ENCODE measurements at places on chromosomes 3 and 15. TPM values are rescaled to one million over a fixed set of nuclear protein-coding genes. Genes with fewer than 3 reads are reported as not detected.
A peak's percentile ranks its signal among the peaks of the same experiment; 100 is the strongest.

The GNAT1 gene
- total RNA-seq = not detected

The TMEM108 gene
- total RNA-seq = 0.41 TPM

The CELSR3 gene
- 7.7 TPM for total RNA-seq

The SAMMSON gene
- not detected for total RNA-seq

The LCMT2 gene
- 12.1 TPM for total RNA-seq

The UACA gene
- total RNA-seq = 303 TPM

DNA sequence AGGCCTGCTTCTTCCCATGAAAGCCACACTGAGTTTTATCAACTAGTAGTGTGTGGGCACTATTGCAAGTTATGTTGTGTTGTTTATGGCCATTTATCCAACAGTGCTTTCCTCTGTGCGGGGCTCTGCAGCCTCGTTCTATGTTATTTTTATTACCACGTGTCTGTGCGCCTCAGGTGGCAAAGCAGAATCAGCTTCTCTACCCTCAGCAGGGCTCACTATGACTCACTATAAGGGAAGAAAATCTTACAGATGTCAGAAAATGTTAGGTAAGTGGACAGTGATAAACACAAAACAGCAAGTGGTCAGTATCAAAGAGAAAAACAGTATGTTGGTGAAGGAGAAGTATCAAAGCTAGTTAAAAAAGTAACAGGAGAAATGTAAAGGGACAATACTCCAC, 61.4 kb downstream of the MOBP start:
- H3K27ac ChIP-seq = no peak overlapping the region
- no peak overlapping the region for H3K4me3 ChIP-seq
- no peak for DNase-seq
- H3K36me3 ChIP-seq = no peaks in the 10 kb centered on the region

- no peaks in the 10 kb centered on the region for H3K4me1 ChIP-seq
- H3K4me3 ChIP-seq = no peak overlapping the region
These were observed 84.4 kb downstream of the GPR156 start for GRCh38 chr3:120200493-120201235.

DNA sequence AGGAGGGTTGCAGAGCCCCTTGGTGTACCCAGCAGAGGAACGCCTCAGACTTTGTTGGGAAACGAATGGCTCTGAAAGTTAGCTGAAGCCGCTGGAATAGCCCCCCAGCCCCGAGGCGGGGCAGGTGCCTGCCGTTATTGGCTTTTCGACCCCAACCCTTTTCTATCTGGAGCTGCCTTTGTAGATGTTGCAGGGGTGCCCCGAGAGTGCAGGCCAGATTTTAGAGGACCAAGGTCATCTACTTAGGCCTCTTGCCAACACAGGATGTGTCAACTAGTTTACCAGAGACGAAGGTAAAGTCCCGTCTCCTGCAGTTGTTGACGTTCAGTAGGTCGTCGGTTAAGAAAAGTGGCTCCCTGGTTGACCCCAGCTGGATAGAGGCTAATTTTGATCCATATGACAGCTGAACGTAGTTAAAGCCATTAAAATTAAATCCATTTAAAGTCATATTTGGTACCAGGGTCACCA, 579 bp upstream of the UBE3A start:
- DNase-seq = no peak
- no peaks in the 10 kb centered on the region for H3K36me3 ChIP-seq
- peak overlapping the region; percentile 94 for H3K27ac ChIP-seq
- peak overlapping the region; percentile 91 for H3K4me3 ChIP-seq

DNA sequence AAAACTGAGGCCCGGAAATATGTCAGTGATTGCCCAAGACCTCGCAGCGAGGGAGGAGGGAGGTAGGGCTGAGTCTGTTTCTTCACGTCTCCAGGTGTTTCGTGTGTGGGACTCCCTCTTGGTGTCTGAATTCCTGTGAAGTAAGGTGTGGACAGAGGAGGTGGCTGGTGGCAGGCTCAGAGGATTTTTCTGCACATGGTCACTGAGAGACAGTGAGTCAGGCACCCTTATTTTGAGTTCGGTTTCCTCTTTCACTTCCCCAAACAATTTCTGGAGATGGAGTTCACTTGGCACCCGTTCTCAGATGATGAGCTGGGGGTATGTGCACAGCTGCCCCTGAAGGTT, 46.3 kb upstream of the VPS8 start:
- no peaks in the 10 kb centered on the region for H3K27me3 ChIP-seq
- no peak overlapping the region for H3K4me3 ChIP-seq
- no peak overlapping the region for H3K27ac ChIP-seq
- no peaks in the 10 kb centered on the region for H3K36me3 ChIP-seq
- DNase-seq = no peak
- H3K4me1 ChIP-seq = no peaks in the 10 kb centered on the region

DNA sequence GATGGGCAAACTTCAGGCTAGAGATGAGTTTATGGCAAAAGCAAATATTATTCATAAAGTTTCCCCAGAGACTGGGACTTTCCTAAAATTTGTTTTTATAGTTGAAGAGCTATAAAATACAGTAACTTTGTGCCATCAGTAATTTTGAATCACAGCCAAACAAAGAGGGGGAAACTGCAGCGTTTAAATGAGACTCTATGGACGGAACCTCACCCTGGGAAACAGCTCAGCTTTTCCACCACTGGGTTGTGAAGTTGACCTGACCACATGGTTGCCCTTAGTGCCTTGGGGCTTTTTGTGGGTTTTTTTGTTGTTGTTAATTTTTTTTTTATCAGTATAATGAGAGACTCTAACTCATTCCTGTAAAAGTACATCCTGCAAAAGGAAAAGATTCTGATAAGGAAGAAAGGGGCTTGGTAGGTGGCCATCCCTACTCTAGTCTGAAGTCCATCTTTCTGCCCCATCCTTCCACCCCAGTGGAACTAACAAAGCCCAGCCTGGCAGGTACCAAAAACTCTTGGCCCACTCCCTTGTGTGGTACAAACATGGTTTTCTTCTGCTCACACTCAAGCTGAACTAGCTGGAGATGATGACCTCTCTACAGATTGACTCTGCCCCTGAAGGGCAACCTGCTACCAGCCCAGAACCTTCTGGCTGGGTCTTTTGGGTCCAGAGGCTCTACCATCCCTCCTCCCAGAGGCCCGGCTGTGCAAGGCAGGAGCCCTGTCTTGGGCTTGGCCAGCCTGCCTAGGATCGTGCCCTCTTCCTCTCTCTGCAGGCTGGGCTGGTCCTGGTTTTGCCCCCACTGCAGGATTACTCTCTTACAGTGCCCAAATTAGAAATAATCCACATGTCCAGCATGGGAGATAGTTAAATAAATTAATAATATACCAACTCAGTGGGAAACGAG, 41.2 kb downstream of the RLBP1 start:
- no peak for DNase-seq
- no peak overlapping the region for H3K27ac ChIP-seq
- H3K4me1 ChIP-seq = no peaks in the 10 kb centered on the region
- H3K27me3 ChIP-seq = no peaks in the 10 kb centered on the region
- H3K4me3 ChIP-seq = no peak overlapping the region

- no peaks in the 10 kb centered on the region for H3K36me3 ChIP-seq
- DNase-seq = no peak
- no peak overlapping the region for H3K27ac ChIP-seq
- H3K4me3 ChIP-seq = no peak overlapping the region
- H3K4me1 ChIP-seq = peaks cover 16% of the 10 kb centered on the region
These were observed 151.8 kb upstream of the TSC22D2 start for GRCh38 chr3:150256318-150256717.

DNA sequence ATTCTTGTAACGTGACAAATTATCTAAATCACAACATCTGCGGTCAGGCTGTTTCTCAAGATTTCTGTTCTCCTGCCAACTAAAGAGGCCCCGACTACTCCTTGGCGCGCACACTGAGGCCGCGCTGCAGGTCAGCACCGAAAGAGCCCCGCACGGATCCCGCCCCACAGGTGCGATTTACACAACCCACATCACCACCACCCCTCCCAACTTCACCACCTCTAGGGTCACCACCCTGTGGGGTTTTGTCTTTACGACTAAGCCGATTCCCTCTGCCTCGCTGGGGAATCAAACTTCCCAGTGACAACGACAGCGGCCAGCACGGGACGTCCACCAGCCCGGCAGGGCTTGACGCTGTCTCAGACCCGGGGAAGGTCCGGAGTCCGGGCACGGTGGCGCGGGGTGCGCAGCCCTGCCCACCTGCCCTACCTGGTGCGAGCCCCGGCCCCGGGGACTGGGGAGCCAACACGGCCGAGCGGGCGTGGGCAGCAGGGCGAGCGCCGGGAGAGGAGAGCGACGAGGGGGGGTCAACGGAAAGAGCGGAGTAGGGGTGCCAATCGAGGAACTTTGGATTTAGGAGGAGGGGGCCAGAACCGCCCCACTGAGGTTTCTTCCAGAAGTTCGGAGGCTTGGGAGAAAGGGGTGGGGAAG, 764 bp downstream of the UACA start:
- H3K27ac ChIP-seq = peak overlapping the region; percentile 91
- H3K36me3 ChIP-seq = peaks cover 10% of the 10 kb centered on the region
- peaks cover 42% of the 10 kb centered on the region for H3K4me1 ChIP-seq
- DNase-seq = no peak
- no peaks in the 10 kb centered on the region for H3K27me3 ChIP-seq
- H3K4me3 ChIP-seq = peak overlapping the region; percentile 93

GRCh38 chr3:129855832-129856419, 37.6 kb downstream of the TMCC1 start:
- H3K4me1 ChIP-seq = no peaks in the 10 kb centered on the region
- no peak overlapping the region for H3K4me3 ChIP-seq
- no peaks in the 10 kb centered on the region for H3K27me3 ChIP-seq

- peak overlapping the region; percentile 80 for H3K27ac ChIP-seq
- peaks cover 28% of the 10 kb centered on the region for H3K4me1 ChIP-seq
- H3K27me3 ChIP-seq = no peaks in the 10 kb centered on the region
- H3K4me3 ChIP-seq = no peak overlapping the region
- no peak for DNase-seq
These were observed 20.6 kb upstream of the SLC4A7 start for GRCh38 chr3:27504749-27505148.

GRCh38 chr3:177519588-177519987, 322.3 kb upstream of the TBL1XR1 start:
- H3K4me1 ChIP-seq = peaks cover 17% of the 10 kb centered on the region
- no peak for DNase-seq
- H3K4me3 ChIP-seq = no peak overlapping the region
- peak overlapping the region; percentile 62 for H3K27ac ChIP-seq
- no peaks in the 10 kb centered on the region for H3K36me3 ChIP-seq

GRCh38 chr3:184919651-184920050, 107.7 kb downstream of the VPS8 start:
- no peaks in the 10 kb centered on the region for H3K4me1 ChIP-seq
- no peak for DNase-seq
- no peak overlapping the region for H3K4me3 ChIP-seq
- peaks cover 3% of the 10 kb centered on the region for H3K36me3 ChIP-seq

DNA sequence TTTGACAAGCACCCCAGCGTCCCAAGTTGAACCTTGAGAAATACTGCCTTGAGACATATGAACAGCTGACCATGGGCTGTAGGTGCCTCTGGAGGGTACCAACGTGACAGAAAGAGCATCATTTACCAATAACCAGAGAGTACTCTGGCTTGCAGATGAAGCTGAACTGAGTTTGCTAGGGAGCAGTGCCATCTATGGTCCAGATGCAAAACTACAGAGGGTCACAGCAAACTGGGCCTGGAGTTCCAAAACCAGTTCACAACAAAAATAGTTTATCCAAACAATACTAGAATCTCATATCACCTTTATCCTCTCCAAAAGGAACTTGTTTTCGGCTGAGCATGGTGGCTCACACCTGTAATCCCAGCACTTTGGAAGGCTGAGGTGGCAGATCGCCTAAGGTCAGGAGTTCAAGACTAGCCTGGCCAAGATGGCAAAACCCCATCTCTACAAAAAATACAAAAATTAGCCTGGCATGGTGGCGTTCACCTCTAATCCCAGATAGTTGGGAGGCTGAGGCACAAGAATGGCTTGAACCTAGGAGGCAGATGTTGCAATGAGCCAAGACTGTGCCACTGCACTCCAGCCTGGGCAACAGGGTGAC, 69.3 kb downstream of the CHAC1 start:
- DNase-seq = peak; percentile 56
- no peaks in the 10 kb centered on the region for H3K4me1 ChIP-seq
- no peak overlapping the region for H3K4me3 ChIP-seq
- peaks cover 33% of the 10 kb centered on the region for H3K36me3 ChIP-seq
- H3K27me3 ChIP-seq = no peaks in the 10 kb centered on the region

DNA sequence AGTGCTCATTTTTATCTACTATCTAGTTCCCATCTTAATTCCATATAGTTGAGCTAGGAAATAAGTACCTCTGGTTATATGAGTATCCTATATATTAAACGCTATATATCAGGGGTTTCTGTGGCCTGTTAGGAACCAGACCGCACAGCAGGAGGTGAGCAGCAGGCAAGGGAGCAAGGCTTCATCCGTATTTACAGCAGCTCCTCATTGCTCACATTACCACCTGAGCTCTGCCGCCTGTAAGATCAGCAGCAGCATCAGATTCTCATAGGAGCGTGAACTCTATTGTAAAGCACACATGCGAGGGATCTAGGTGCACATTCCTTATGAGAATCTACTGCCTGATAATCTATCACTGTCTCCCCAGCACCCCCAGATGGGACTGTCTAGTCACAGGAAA, 23.0 kb downstream of the GSK3B start:
- H3K4me3 ChIP-seq = no peak overlapping the region
- no peak overlapping the region for H3K27ac ChIP-seq
- H3K4me1 ChIP-seq = peaks cover 5% of the 10 kb centered on the region
- no peaks in the 10 kb centered on the region for H3K27me3 ChIP-seq
- no peaks in the 10 kb centered on the region for H3K36me3 ChIP-seq

DNA sequence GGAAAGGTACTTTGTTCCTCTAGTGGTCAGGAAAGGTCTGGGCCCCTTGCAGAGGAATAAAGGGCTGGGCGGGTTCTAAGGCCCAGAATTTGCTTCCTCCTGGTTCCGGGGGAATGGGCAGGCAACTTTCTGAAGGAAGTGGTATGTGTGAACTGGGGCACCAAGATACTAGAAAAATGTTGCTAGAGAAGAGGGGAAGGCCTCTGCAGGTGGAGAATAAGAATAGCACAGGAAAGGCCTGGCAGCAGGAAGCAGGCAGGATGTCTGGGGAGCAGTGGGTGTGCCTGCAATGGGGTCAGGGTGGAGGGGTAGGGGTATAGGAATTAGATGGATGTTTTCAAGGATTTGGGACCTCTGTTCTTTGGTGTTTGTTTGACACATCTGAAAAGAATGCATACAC, 2.0 kb downstream of the SLC22A13 start:
- no peaks in the 10 kb centered on the region for H3K36me3 ChIP-seq
- no peaks in the 10 kb centered on the region for H3K27me3 ChIP-seq
- H3K27ac ChIP-seq = no peak overlapping the region
- no peak overlapping the region for H3K4me3 ChIP-seq

- no peak overlapping the region for H3K27ac ChIP-seq
- H3K27me3 ChIP-seq = no peaks in the 10 kb centered on the region
- H3K4me1 ChIP-seq = no peaks in the 10 kb centered on the region
- no peak for DNase-seq
- no peaks in the 10 kb centered on the region for H3K36me3 ChIP-seq
- H3K4me3 ChIP-seq = no peak overlapping the region
These were observed 63.1 kb downstream of the DAPK2 start for GRCh38 chr15:63983061-63983711.

DNA sequence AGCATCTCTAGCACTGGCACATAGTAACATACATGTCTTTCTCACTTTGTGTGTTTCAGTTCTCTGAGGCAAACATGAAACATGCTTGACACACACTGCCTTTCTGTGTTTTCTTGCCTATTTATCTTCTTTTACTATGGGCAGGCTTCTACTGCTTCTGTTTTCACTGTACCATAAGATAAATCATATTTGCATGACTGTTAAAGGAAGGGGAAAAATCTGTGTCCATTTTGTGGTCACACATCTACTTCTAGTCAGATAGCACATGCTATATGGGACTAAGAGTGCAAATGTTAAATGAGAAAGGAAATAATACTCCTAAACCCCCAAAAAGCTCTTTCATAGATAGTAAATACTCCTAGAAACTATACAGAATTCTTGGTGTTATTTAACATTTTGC, 386.4 kb downstream of the ZBTB20 start:
- H3K27me3 ChIP-seq = no peaks in the 10 kb centered on the region
- H3K4me1 ChIP-seq = no peaks in the 10 kb centered on the region
- H3K27ac ChIP-seq = no peak overlapping the region
- H3K4me3 ChIP-seq = no peak overlapping the region
- DNase-seq = no peak
